ENCODE measurements at places on chromosomes 11 and 22. TPM values are rescaled to one million over a fixed set of nuclear protein-coding genes. Genes with fewer than 3 reads are reported as not detected.

DNA sequence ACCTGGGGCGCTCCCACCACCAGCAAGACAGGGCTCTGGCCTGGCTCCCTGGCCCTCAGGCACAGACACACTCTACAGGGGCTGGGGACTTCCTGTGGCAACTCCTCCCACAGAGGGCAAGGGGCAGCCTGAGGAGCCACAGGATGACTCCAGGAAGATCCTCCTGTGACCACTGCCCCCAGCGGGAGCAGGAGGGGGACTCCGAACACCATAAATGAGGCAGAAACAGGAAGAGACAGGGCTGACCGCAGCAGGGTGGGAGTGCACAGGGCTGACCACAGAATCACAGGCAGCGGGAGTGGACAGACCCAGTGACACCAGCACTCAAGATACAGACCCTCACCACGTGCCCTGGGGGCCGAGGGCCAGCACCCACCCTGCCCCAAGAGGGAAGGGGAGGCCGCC, 10.8 kb downstream of the ARAP1 start:
- DNase-seq: no peak

DNA sequence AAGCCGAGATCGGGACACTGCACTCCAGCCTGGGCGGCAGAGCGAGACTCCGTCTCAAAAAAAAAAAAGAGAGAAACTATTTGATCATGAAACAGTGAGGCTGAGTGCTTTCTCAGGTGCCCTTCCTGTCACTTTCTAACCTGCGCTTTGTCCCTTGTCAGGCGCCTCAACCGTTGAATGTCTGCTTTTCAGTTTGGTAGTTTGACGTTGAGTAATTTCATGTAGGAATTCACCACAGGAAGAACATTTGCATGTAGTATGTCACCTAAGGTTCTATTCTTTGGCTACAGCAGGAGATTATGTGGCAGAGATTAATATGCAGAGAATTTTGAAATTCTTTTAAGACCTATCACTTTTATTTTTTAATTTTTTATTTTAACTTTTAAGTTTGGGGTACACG, 57.2 kb downstream of the PPFIA1 start:
- DNase-seq: no peak

DNA sequence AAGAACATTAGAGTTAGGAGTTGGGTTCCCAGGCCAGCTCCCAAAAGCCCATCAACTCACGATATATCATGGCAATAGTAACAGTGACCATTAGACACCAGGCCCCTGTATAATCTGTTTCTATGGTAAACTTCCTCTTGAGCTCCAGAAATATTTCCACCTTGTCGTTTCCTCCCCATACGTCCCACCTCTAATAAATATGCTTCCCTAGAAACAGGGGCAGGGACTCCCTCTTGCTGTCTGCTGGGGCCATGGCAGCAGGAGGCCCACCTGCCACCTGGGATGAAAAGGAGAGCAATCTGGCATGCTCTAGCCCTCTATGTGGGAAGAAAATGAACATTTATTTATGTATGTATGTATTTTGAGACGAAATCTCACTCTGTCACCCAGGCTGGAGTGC, 32.2 kb upstream of the AMOTL1 start:
- no peak for DNase-seq

- no peak for DNase-seq
Measured at GRCh38 chr11:12218909-12219308, 108.5 kb downstream of the MICAL2 start.

DNA sequence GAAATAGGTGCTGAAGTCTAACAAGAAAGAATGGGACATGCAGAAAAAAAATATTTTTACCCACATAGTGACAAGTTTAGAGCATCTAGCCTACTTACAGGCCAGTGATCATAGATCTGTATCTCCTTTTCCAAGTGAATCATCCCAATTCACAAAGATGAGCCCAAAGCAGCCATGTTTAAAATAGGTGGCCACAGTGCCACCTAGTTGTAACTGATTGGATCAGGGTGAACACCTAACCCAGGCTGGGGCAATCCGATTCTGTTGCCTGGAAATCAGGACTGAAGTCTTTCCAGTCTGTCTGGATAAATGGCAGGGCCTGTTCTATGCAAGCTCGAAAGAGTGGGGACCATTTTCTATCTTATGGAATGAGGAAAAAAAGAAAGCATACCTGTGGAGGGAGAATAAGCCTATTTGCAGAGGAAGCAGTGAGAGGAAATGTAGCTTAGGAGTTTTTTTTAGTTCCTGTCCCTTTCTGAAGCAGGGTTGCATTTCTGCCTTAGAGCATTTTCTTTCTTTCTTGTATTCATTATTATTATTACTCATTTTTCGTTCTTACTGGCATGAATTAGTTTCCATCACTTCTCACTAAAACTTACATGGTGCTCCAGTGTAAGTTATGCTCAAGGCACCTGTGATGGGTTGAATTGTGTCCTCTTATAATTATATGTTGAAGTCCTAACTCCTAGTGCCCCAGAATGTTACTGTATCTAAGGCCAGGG, 113.2 kb upstream of the RAG2 start:
- no peak for DNase-seq

DNA sequence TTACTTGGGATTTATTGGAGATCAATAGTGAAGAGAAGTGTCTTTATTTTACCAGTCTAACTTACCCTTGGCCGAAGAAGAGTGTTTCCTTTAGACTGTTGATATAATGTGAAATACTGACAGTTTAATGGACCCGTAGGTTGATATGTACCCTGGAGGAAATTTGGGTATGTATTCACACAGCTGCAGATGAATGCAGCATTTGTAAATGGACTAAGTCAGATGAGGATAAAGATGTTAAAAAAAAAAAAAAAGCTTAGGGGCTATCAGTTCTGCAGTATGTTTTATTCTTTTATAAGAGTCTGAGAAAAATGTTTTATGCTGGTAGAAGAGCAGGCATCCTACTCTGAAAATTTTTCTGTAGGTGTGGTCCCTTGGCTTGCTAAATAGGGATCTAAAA, 2.7 kb downstream of the REXO2 start:
- no peak for DNase-seq

The NTM gene
- 3.9 TPM for total RNA-seq
